ENCODE measurements at places on chromosomes 6 and 20. TPM values are rescaled to one million over a fixed set of nuclear protein-coding genes. Genes with fewer than 3 reads are reported as not detected.
A peak's percentile ranks its signal among the peaks of the same experiment; 100 is the strongest.

DNA sequence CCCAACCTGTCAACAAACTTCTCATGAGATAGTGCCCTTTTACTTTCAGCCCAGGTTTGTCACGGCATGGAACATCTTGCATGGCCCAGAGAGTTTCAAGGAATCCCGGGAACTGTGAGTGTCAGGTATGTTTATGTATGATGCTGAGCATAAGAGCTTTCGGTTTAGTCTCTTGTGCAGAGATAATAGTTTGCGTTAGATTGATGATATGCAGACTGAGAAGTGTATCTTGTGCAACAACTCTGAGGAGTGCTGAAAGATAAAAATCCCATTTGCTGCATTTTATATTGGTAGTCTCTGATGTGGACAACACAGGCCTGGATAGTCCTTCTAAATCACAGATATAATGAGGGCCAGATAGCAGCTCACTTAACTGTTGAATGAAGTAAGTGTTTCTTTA, 99.0 kb downstream of the TBX18 start:
- DNase-seq, result no peak

- no peak for DNase-seq
Observed at GRCh38 chr20:9246731-9247130, 177.8 kb downstream of the PLCB4 start.

DNA sequence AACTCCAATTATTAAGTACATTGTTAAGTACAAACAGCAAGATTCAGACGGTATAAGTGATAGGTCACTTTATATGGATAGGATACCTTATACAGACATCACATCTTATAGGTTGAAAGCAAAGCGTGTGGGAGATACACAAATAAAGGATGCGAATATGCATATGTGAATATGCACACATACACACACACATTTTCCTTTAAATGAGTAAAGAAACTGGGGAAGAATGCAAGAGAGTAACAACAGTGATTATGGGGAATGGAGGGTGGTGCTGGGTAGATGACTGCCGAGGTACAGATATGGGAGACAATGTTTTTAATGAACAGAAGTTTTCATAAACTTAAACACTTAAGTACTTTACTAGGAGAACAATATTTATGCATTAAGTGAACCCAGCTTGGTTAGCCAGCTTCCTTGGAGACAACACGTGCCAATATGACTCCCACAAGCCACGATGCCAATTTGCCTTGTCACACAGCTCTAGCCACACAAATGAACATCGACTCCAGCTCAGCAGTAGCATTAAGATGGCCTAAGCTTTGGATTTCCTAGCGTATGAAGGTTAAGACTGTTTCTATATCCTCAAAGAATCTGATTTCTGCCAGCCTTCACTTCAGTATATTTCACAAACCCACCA, 96.6 kb downstream of the EPB41L2 start:
- DNase-seq, result no peak

- DNase-seq, result no peak
Observed at GRCh38 chr6:55541024-55541423, 38.0 kb downstream of the HMGCLL1 start.

GRCh38 chr20:41214202-41214601, 76.9 kb downstream of the PLCG1 start:
- DNase-seq, result no peak

PRELID3B gene
- 42.6 TPM for total RNA-seq

DNA sequence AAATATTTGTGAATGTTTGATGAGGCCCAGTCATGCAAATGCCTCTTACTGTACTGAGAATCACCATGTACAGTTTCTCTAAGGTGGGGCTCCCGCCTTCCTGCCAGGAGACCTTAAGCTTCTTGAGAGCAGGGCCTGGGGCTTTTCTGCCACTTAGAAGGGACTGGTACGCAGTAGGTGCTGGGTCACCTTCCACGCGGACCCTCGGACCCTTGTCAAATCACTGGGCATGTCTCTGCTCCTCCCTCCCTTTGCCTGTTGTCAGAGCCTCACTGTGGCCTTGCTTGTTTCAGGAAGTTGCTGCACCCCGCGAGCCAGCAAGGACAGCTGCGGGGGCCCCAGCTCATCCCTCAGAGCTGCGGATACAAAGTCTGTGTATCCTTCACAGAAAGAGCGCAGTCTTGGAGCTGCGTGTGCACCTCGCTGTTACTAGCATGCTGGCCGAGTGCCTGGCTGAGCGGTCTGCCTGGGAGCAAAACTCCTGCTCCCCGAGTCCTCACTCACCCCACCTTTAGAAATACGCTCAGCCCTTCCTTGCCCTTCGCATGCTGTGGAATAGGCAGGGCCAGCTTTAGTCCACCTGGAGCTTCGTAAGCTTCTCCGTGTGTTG, 30.7 kb upstream of the IRF4 start:
- DNase-seq, result no peak

DNA sequence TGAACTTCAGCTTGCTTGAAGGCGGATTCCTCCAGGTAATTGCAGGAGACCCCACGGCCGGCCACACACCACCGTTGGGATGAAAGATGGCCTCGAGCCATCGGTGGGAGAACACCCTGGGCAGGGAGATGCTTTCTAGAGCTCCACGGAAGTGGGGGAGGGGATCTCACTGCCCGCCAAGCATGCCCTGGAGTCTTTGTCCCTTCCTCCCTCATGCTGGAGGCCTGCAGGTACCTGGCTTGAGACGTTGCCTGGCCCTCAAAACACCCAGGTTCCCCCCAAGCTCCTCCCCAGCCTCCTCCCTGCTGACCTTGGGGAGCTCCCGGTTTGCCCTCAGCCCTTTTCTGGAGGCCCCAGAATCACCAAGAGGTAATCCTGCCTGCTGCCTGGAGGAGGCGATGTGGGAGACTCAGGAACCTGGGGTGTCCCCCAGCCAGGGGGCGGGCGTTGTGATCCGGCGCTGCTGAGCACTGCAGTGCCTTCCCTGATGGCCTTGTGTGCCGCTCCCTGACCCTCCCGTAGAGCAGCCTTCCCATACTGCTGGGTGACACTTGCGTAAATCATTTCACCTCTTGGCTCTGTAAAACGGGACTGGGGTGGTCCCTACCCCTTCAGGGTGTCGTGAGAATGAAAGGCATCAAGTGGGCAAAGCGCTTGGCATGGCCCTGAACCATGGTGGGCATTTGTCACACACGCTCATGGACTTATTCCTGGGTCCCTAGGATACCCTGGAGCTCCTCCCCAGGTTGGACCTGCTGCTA, 91.4 kb downstream of the CEBPB start:
- peak; percentile 71 for DNase-seq

DNA sequence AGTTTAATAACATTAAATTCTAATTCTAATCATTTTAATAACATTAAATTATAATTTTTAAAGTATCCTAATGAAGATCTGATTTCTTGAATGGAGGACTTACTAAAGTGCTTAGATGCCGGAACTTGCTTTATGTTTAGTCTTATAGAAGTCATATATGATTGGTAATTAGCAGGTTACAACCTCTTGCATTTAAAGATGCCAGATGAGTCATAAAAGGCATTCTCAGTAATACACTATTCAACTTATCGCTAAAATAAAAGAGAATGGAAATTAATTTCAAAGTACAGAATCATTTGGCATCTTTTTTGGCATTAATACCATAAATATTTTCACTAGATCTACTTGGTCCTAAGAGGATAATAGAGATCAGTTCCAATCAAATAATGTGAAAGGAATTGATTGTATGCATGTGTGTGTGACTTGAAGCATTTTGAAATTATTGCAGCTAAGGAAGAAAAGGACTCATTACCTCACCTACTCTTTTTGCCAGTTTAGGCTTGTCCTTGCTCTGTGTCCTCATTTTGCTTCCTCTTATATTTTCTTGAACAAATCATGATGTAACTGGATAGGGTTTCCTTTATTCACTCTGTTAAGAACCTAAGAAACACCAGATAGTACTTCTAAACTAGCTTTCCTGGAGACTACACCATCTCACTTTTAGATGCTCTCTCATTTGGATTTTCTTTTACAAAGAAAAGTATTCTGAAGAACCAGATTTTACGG, 2.7 kb downstream of the COL21A1 start:
- DNase-seq, result no peak

TNFAIP3 gene
- total RNA-seq, result 24.7 TPM

HLA-DPB1 gene
- total RNA-seq, result not detected

GRCh38 chr6:15249371-15250019, 3.6 kb downstream of the JARID2 start:
- no peak for DNase-seq

GRCh38 chr6:24936641-24937317, 1.0 kb upstream of the RIPOR2 start:
- no peak for DNase-seq

GRCh38 chr6:28587746-28588075, 62.0 kb downstream of the GPX5 start:
- DNase-seq, result no peak

DNA sequence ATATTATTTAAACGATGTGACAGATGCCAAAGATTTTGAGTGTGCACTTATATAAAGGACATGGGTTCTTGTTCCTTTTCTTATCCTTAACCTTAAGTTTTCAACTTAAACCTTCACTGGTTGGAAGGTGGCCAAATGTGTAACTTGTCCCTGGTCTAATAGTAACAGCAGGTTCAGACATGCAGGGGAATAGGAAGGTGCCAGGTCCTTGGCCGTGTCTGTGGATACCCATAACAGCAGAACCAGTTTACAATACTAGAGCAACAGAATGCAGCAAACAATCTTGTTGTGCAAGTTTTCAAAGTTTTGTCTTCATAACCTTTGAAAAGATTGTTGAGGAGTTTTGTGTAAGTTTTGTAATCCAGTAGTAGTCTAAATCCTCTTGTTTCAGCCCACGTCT, 4.4 kb downstream of the MYB start:
- DNase-seq, result no peak

DNA sequence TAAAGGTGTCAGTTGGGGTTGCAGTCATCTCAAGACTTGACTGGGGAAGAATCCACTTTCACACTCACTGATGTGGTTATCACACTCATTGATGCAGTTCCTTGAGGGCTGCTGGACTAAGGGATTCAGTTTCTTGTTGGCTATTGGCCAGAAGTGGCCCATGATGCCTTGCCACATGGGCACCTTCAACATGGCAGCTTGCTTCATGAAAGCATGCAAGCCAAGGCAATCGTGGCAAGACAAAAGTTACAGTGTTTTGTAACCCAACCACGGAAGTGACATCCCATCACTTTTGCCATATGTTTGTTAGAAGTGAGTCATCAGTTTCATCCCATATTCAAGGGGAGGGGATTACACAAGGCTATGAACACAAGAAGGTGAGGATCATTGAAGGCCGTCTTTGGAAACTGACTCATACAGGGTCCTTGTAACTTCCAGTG, 3.8 kb upstream of the RANBP9 start:
- peak; percentile 86 for DNase-seq

DNA sequence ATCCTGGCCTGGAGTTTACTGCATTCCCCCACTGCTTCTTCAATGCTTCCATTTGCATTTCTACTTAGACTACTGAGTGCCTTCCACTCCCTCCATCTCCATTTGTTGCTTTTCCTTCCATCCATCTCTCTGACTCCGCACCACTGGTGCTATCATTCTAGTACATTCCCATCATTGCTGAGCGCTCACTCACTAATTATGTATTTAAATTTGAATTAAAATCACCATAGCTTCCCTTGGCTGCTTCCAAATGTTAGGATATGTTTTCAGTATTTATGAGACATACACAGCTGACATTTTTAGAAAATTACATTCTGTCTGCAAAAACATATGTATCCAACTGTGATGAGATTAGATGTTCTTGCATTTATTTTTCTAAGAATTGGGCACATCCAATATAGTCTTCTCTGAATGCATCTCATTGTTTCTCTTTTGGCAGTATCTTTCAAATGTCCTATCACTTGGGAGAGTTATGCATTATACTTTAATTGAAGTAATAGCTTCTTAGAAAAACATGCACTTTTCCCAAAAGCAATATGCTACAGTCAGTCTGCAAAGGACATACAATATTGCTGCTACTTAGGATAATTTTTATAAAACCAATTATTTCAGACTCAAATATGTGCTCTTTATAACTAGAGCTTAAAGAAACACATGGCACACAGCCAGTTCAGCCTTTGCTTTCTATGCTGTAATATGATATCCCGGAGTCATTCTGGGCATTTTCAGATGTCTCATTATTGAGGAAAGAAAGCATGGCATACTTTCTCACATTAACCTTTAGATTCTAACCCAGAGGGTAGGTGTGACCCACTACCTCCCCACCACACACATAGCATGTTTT, 12.1 kb upstream of the COL21A1 start:
- no peak for DNase-seq

GRCh38 chr6:85285114-85285513, 164.8 kb upstream of the NT5E start:
- DNase-seq, result no peak

DNA sequence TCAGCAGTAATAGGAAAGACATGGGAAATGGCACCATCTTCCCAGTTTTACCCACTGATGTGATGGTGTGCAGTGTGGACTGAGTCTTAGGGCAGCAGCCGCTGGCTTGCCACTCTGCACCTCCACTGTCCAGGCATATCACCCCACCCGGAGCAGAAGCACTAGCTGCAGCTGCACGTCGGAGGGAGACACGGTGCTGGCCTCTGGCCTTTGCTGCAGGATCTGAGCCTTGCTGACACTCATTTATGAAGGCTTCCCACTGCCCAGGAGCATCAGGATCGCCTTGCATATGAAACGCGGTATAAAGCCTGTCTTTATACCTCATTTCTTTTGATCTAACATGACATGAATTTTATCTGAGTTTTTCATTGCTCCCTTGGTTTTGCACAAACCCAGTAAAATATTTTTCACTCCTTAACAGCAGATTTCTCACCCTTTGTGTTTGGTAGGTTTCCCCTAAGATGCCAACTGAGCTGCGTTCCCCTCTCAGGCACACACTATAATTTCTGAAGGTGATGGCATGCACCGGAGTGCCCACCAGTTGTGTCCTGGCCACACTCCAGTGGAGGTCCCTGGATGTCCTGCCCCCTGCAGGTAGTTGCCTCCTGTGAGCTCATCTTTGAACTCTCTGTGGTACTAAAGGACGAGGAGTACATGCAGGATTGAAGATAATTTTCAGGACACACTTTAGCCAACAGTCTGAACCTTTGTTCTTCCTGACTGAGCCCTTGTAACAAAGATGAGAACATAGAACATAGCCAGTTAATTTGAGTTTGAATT, 9.0 kb upstream of the EXOC2 start:
- DNase-seq, result peak; percentile 39

DNA sequence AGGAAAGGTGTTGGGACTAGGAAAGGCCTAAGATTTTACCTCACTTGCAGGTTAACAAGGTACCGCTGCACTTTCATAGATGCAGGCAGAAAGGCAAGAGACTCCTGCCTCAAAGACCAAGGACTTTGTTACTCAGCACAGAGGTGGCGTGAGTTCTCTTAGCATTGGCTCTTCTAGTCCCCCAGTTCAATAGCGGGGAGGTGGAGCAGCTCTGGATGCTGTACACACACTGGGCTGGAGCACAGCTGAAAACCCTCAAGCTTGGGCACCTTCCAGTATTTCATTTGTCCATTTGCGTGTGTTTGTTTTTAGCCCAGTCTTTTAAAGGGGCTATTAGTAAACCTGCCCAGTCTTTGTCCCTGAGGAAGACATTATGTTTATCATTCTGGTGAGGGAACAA, 345.2 kb downstream of the FARS2 start:
- DNase-seq, result no peak

OR12D3 gene
- not detected for total RNA-seq

OTOR gene
- total RNA-seq, result not detected

SLC32A1 gene
- total RNA-seq, result not detected

Data from HepG2 (cell line).